ENCODE measurements at places on chromosomes 13 and 19.

DNA sequence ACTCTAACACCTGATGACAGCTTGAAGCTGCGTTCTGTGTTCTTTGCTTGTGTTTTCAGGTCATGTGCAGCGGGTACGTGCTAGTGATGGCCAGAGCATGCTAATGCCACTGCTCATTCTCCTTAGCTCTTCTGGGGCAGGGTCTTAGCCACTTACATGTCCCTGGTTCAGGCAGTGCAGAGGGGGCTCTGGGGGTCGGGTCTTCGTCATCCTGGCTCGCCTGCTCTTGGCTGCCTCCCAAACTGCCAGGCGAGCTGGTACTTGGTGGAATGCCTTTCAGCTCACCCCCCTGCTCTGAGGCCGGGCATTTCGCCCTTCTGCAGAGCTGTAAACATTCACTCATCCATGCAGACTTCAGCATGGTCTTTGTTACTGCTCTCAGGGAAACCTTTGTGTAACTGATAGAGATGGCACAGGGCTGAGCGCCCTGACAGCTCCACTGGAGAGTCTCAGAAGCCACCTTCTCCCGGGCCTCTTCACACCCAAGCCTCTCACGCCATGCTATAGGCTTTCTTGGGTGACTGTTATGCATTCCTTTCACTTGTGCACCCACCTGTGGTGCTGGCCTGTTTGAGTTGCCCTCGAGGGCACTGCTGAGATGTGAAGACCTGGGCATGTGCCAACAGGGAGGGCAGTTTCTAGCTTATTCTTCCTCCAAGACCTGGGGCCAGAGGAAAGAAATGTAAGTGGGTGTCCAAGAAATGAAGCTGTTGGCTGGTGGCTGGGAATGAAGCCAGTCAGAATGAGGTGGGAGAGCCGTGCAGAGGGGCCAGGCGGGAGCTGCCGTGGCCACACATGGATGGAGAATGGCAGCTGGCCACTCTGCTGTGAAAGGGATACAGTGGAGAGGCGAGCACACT is 24.4 kb downstream of the FAM124A start:
- DNase-seq, result no peak

DNA sequence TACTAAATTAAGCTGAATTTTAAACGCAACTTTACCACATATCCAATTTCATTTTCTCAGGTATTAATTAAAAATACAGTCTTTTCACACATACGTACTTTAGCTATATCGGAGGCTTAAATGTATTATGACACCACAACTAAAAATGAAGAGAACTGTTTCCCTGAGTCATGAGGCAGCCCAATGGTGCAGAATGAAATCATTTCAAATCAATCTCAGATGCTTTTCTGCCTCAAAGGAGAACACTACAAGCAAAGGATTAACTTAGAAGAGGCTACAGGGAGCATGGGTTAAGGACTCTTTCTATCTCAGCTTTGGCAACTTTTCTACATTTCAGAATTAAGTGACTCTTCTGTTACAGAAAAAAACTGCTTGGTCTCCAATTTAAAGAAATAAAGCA is 516.3 kb upstream of the HTR2A start:
- no peak for DNase-seq

DNA sequence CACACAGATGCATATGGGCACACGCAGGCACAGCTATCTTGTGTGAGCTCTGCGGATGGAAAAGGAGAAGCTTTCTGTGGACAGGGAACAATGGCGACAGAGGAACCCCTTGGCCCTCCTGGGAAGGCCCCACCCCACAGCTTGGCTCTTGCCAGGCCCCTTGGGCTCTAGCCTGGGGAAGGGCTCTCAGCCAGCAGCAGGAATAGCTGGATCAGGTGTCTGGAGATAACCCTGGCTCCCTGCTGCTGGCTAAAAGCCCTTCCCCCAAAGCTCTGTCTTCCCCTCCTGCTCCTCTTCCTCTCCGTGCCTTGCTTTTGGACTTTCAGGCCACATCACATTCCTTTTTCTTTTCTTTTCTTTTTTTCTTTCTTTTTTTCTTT is 24.3 kb downstream of the CEBPA start:
- no peak for DNase-seq

GRCh38 chr13:21849323-21849722 is 178.4 kb downstream of the FGF9 start:
- DNase-seq, result peak; percentile 11

DNA sequence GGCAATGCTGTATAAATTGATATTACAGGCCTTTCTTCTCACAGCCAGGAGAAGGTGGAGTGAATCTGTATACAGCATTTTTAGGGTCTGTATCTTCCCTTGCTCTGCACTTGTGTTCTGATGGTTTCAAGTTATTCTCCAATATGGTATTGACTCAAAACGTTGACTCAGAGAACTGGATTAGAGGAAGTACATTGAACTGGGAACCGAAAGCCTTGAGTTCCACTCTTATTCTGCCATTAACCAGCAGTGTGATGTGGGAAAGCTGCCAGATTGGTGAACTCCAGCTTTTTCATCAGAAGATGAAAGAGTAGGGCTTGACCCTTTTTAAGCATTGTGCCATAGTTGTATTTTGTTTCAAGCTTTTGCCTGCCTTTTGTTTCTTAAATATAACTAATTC is 167.7 kb downstream of the SPRY2 start:
- DNase-seq, result no peak

DNA sequence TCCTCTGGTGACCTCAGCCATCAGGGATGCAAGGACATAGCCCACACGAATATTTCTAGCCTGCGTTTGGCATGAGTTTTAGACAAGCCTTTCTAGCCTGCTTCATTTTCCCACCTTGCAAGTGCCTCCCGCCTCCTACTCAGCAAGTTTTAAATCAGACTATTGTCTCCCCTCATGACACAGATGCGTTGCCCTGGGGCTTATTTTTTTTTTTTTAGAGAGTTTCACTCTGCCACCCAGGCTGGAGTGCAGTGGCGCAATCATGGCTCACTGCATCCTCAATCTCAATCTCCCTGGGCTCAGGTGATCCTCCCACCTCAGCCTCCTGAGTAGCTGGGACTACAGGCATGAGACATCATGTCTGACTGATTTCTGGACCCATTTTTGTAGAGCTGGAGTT is 14.6 kb downstream of the GJB2 start:
- no peak for DNase-seq

DNA sequence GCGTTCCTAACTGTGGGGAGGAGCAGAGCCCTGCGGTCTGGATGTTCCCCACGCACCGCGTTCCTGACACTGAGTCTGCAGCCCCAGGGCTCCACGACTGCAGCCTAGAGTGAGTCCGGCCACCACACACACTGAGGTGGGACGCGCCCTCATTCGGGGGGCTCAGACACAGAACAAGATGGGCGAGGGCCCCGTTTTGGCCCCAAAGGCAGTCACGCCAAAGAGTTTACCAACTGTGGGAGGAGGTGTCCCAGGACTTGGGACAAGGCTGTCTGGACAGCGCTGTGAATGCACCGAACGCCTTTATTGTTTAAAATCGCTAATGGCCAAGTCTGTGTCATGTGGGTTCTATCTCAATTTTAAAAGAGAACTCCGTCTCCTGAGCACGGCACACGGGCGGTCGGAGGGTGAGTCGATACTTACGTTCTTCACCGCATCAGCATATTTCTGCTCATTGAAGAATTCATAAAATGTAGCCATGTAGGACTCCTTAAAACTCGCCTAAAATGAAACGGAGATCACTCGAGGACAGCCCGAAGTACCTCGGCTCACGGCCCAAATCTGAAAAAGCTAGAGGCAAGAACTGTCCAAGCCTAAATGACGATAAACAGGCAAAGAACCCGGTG is 35.2 kb upstream of the C13orf46 start:
- no peak for DNase-seq

DNA sequence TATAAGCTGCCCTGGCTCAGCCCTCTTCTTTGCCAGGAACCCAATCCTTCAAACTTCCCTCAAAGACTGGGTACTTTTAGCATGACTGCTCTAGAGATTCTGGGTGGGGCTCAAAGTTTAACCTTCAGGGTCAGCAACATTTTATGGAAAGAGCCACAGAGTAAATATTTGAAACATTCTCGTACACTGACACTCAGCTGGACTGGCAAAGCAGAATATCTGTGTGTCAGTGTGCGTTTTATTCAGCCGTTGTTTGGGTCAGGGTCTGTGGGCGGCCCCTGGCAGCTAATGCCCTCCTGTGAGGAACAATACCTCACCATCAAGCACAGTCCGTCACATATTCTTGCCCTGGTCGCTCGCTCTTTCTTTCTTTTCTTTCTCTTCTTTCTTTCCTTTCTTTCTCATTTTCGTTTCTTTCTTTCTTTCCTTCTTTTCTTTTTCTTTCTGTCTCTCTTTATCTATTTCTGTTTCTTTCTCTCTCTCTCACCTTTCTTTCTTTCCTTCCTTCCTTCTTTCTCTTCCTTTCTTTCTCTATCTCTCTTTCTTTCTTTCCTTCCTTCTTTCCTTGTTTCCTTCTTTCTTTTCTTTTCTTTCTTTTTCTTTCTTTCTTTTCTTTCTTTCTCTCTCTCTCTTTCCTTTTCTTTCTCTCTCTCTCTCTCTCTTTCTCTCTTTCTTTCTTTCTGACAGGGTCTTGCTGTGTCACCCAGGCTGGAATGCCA is 10.7 kb downstream of the DPRX start:
- no peak for DNase-seq

- DNase-seq, result no peak
Measured at GRCh38 chr19:41784743-41785142, 11.6 kb upstream of the CEACAM3 start.

Measured in activated CD4-positive, alpha-beta T cell treated with anti-CD3 and anti-CD28 coated beads for 48 hours (primary cell).